ENCODE measurements at places on chromosomes 12 and 14.

- DNase-seq, result no peak
These were observed 500.4 kb upstream of the ATP2B1 start for GRCh38 chr12:90209029-90209428.

DNA sequence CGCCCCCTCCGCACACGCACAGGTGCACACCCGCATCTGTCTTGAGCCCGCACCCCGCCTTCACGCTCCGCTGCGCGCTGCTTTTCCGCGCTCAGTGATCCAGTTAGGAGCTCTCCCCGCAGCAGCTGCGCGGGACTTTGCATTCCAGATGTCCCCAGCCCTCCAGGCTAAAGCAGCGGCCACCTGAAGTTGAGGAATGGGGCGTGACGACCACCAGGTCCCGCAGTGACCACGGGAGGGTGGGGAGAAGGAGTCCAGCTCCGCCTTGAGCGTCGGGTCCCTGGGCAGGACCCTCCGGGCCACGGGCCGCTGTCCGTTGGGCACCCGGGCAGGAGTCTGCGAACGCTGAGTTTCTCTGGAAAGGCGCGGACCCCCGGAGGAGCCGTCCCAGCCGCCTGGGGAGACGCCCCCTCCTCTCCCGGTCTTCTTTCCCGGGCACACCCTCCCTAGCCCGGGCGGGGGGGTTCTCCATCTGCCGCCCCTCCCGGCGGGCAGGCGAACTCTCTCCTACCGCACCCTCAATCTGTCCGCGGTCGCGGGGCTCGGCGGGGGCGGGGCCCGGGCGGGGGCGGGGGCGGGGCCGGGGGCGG, 334 bp upstream of the TMEM132C start:
- peak; percentile 72 for DNase-seq

GRCh38 chr14:72986214-72986613, 40.7 kb downstream of the ZFYVE1 start:
- DNase-seq, result no peak

DNA sequence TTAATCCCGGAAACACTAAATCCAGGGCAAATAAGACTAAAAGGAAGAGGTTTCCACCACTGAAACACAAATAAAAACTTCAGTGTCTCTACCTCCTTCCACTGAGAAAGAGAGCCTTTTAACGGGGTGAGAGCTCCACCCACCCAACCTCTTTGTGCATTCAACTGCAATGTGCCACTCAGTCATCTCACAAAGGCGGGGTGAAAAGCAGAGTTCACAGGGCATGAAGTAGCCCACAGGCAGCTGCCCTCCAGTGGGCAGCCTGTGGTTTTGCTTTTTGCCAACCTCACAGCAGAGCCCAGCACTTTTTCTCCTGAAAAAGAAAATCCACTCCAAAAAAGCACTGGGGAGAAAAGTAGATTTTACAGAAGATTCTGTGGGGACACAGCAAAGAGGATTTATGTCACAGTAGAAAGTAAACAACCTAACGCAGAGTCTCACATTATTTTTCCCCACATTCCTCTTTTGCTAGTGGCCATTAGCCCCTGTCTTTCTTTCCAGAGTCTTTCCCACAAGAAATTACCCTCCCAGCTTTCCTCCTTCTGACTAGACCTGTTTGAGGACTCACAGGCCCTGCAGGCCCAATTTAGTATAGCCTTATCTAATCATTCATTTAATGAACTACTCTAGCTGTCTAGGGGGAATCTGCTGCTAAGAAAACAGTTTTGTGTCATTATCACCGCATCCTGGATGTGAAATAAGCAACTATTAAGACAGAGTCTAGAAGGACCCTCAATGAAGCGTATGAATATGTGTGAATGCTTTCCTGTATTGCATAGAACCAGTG, 753.8 kb upstream of the FOXG1 start:
- DNase-seq, result peak; percentile 50

GRCh38 chr14:50813544-50813863, 17.5 kb downstream of the NIN start:
- no peak for DNase-seq

DNA sequence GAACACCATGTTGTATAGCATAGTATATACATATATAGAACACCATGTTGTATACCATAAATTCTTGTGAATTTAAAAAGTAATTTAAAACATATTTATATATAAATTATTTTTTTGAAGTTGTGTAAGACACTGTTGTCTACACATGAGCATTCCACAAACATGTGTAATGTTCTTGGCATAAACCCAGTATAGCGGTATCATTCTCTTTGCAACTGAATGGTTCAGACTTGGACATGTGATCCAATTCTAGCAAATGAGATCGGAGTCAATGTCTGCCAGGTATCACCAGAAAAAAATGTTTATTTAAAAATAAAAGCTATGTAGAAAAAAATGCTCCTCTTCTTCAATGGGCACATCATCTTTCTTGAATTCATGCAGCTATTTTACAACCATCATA, 33.9 kb downstream of the CEP290 start:
- DNase-seq, result no peak

DNA sequence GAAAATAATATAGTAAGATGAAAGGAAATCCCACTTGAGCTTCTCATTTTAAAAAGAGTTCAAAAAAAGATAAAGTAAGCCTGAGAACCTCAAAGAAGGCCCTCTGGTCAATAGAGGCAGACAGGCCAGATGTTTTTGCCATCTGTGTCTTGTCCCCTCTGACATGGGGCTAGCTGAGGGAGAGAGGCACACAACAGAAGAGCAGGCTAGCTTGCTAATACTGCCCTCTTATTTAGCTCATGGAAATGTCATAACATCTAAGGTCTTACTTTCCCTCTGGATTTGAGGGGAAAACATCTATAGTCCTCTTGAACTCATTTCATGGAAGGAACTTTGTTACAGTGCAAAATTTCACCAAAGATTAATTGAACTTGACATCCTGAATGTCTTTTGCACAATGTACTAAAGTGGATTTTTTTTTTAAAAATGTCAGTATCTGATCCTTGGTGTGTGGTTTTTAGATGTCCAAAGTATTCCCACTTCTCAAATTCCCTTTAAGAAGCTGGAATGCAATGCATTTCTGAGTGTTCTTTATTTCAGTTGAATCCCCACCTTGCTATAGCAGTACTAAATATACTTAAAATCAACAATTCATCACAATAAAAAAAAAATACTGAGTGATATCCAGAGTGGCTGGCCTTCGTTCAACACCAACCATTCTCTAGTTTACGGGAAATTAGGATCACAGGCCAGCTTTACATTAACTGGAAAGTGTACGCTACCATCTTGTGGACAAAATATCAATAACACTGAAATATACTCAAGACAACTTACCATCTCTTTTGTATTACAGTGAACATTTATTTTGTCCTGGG, 176.7 kb downstream of the PAH start:
- peak; percentile 45 for DNase-seq

All from NCI-H69 (cell line).